ENCODE measurements at places on chromosomes 16 and 17.

GRCh38 chr17:65527381-65527780, 34.1 kb downstream of the AXIN2 start:
- no peak for DNase-seq
- no peaks in the 10 kb centered on the region for H3K27me3 ChIP-seq
- H3K36me3 ChIP-seq, result peaks cover 15% of the 10 kb centered on the region
- H3K4me3 ChIP-seq, result no peak overlapping the region
- H3K27ac ChIP-seq, result no peak overlapping the region

DNA sequence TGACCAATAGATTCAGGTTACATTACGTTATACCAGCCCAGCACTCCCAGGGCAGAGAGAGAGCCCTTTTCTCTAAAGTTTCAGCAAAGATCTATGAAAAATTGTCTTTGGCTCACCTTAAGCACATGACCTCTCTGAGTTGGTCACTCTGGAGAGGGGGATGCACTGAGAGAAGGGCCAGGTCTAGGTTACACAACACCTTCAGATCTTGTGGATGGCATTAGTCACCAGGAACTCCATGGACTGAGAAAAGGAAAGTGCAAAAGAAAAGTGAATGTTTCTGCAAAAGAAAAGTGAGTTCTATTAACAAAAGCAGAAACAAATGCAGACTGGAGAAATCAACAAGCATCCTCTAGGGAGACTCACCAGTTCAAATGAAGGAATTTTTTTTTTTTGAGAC, 253.3 kb upstream of the SALL1 start:
- no peak overlapping the region for H3K27ac ChIP-seq
- H3K27me3 ChIP-seq, result no peaks in the 10 kb centered on the region

GRCh38 chr17:1251866-1252608, 18.2 kb upstream of the BHLHA9 start:
- H3K27me3 ChIP-seq, result peaks cover 4% of the 10 kb centered on the region
- DNase-seq, result no peak

DNA sequence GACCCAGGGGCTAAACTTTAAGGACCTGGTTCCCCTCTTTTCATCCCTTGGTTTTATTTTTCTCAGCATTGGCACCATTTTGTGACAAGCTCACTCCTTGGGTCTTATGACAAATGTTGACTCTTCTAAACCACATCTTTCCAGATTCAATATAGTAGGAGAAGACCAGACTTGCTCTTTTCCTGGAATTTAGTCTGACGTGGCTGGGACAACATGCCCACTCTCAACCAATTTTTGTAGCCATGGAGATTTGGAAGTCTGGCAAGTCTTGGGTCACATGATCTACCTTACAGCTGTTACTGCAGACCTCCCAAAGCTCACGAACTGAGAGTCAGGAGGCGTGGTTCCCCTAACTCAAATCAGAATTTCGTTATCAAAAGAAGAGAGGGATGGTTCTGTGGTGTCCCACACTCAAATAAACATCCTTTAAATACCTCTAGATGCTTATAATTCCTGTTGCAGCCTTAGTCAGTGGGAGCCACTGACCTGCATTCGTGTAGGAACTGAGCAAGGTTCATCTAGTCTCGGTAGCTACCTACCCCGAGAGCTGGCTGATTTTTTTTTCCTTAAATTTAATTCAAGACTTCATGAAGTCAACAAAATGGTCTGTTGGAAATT, 683.5 kb downstream of the MAF start:
- no peak overlapping the region for H3K27ac ChIP-seq
- H3K36me3 ChIP-seq, result no peaks in the 10 kb centered on the region
- H3K4me3 ChIP-seq, result no peak overlapping the region

- H3K4me1 ChIP-seq, result no peaks in the 10 kb centered on the region
- H3K36me3 ChIP-seq, result no peaks in the 10 kb centered on the region
- DNase-seq, result no peak
- H3K4me3 ChIP-seq, result no peak overlapping the region
Observed at GRCh38 chr17:66904760-66905624, 59.5 kb upstream of the CACNG4 start.

GRCh38 chr17:48299760-48300159, 130.3 kb downstream of the SKAP1 start:
- H3K4me3 ChIP-seq, result no peak overlapping the region
- DNase-seq, result no peak
- no peaks in the 10 kb centered on the region for H3K4me1 ChIP-seq
- H3K36me3 ChIP-seq, result no peaks in the 10 kb centered on the region
- H3K27me3 ChIP-seq, result no peaks in the 10 kb centered on the region

DNA sequence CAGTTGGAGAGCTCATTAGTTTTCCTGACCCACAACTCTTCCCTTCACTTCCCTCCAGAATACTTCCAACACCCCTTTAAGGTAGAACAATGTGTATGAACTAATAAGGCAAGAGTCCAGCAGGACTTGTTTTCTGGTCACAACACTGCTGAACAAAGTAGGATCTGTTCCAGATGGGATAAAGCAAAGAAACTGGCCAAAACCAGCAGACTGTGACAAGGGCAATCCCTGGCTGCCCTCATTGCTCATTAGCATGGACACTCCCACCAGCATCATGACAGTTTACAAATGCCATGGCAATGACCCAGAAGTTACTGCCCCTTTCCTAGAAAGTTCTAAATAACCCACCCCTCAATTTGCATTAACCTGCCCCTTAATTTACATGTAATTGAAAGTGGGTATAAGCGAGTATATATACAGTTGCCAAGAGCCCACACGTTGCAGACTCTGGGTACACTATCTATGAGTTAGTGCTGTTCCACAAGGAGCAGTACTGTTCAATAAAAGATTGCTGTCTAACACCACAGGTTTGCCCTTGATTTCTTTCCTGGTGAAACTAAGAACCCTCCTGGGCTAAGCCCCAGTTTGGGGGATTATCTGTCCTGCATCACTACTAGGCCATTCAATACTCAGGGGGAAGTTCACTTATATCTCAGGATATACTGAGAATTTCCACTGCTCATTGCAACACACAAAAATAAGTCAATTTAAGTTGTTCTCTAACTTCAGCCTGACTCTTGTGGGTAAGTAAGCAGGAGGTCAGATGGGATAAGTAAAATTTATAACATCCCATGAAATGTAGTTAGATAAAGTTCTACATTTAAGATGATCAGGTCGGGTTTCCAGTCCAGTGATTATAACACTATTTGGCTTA, 82.3 kb downstream of the SSH2 start:
- no peak overlapping the region for H3K4me3 ChIP-seq
- H3K36me3 ChIP-seq, result no peaks in the 10 kb centered on the region
- no peak overlapping the region for H3K27ac ChIP-seq
- no peaks in the 10 kb centered on the region for H3K4me1 ChIP-seq
- DNase-seq, result no peak
- no peaks in the 10 kb centered on the region for H3K27me3 ChIP-seq

DNA sequence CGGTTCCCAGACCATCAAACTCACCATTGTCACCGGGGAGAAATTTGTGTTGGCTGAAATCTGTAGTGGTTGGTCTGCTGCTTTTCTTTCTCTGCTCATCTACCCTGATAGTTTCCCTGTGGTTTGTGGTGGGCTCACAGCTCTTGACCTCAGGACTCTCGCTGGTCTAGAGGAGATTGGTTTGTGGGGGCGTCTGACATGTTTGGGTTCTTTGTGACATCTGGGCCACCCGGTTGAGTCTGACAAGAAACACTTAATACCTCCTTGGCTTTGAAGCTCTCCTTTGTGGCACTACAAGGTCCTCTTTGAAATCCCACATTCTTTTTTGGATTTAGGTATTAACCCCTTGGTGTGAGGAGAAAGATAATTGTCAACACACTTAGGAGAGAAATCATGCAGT, 662.0 kb downstream of the WWOX start:
- no peaks in the 10 kb centered on the region for H3K36me3 ChIP-seq
- no peak for DNase-seq

GRCh38 chr17:80224683-80225082, 4.5 kb downstream of the SLC26A11 start:
- no peak overlapping the region for H3K4me3 ChIP-seq
- no peak overlapping the region for H3K27ac ChIP-seq
- H3K27me3 ChIP-seq, result no peaks in the 10 kb centered on the region
- H3K36me3 ChIP-seq, result peaks cover 37% of the 10 kb centered on the region
- no peak for DNase-seq
- H3K4me1 ChIP-seq, result peaks cover 10% of the 10 kb centered on the region
